ENCODE measurements at places on chromosomes 7 and 10.
A peak's percentile ranks its signal among the peaks of the same experiment; 100 is the strongest.

DNA sequence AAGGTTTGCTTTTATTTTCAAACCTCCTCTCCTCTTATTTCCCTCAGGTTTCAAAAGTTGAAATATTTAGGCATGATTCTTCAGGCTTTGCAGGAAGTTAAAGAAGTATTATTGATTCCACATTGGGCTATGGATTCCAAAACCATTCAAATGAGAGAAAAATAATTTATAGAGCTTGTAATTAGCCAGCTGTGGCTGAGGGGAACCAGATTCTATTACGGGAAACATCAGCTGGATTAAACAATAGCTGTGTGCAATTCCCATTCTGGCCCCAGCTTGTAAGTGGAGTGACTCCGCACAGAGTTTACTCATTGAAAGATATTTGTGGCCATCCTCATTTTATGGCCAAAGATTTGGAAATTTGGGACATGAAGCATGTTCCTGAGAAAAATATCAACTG is 77.0 kb upstream of the PHYHIPL start:
- no peak for DNase-seq

DNA sequence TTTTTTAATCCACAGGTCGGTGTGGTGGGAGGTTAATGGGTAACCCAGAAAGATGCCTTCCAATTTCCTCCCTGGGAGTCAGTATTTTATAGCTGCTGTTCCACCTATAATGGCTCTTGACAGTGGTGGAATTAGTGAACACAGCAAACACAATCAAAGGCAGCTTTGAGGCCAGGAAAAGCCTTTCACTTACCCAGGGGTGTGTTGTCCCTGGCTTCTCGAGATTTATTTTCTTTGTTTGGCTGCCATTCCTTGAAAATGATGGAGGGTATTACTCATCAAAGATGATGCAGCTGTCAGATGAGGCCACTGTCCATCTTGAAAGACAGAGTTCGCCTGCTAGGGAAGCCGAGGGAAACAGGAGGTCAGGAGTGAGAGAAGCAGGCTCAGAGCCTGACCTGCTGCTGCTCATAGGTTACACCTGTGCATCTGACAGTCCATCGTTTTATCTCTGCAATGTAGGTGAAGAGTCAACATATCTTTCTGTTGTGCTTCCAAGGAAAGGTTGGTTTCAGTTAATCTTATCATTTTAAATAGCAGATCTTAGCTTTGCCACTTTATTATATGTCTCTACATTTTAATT is 221.6 kb downstream of the XPNPEP1 start:
- DNase-seq: no peak

DNA sequence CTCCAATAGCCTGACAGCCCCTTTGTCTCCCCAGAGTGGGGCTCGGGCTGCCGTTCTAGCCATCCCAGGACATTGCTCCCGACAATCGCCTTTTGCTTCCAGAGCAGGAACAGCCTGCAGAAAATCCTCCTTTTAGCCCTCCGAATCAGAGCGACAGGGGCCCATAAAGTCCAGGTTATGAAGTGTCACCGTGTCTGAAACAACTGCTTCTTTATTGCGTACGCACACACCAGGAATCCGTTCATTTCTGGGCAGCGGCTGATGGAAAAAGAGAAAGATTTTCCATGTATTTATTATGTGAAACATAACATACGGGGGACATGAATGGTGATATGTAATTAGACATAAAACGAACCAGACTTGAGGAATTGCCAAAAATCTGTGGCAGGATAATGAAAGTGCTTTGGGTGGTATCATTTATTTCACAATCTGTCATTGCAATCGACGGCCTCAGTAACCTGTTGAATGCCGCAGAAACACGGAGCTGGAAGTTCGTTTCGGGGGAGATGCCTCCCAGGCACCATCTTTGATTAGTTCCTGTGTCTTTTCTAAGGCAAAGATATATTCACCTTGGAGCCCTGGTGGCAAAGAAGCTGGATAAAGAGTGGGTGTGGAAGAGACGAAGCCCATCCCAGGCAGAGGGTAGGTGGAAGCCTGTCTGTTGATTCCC is 48.1 kb downstream of the FAM241B start:
- DNase-seq: no peak

- no peak for DNase-seq
Observed at GRCh38 chr10:109993551-109994330, 14.0 kb upstream of the ADD3 start.

DNA sequence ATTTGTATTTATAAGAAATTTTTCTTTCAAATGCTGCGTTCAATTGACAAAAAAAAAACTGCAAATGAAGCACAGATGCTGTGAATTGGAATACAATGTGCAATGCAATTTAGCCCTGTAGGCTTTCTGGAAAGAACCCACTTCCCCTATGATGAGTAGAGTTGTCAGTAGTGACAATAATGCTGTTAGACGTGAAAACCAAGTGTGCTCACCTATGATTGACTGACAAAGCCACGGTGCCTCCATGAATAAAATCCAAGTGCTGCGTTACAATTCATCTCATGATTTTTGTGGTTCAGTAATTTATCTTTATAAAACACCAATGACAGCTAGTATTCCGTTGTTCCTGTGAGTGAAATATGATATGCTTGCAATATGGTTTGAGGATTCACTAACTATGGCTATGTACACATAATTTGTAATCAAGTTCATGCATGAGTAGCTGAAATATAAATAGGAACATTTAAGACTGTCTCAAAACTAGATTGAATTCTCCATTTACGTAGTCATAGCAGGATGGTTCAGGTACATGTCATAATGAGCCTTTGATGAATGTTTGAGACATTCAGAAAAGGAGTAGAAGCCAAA is 1160.3 kb downstream of the CNTNAP2 start:
- no peak for DNase-seq

DNA sequence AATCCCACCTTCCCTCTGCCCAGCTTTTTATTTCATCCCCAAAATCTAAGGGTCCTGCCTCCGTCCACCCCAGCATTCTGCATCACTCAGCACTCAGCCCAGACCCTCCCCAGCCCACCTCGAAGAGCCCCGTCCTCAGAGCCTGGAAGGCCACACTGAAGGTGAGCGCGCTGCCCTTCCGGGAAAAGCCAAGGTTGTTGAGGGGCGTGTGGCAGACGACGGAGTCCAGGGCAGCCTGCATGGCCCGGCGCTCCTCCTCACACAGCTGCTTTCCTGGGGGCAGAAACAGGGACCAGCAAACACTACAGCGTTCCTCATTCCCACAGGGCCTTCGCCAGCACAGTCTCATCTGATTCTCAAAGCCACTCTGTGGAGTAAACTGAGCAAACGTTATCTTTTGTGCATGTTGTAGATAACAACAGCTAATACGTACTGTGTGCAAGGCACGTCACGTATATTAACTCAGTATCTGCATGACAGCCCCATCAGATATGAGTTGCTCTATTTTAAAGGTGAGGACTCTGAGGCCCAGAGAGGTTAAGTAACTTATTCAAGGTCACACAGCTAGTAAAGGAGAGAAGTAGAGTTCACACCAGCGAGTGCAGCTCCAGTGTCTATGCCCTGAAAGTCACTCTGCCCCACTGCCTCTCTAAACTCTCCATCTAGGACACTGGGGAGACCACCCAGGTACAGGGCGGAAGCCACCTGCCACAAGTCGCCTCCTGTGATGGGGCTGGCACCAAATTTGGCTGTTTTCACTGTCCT is 2.8 kb downstream of the TRAPPC14 start:
- no peak for DNase-seq

DNA sequence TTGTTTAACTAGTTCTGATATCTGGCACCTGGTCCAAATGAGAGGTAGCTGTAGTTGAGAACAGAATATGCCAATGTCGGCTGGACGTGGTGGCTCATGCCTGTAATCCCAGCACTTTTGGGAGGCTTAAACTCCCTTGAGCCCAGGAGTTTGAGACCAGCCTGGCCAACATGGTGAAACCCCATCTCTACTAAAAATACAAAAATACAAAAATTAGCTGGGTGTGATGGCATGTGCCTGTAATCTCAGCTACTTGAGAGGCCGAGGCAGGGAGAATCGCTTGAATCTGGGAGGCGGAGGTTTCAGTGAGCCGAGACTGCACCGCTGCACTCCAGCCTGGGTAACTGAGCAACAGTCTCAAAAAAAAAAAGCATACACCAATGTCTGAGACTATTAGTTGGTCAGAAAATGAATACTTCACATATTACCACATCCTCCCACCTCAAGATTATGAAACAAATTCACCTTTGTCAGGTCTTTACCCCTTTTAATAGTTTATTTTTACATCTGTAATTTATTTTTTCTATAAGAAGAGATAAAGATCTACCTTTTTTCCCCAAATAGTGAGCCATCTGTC is 38.8 kb downstream of the EPC1 start:
- no peak for DNase-seq

DNA sequence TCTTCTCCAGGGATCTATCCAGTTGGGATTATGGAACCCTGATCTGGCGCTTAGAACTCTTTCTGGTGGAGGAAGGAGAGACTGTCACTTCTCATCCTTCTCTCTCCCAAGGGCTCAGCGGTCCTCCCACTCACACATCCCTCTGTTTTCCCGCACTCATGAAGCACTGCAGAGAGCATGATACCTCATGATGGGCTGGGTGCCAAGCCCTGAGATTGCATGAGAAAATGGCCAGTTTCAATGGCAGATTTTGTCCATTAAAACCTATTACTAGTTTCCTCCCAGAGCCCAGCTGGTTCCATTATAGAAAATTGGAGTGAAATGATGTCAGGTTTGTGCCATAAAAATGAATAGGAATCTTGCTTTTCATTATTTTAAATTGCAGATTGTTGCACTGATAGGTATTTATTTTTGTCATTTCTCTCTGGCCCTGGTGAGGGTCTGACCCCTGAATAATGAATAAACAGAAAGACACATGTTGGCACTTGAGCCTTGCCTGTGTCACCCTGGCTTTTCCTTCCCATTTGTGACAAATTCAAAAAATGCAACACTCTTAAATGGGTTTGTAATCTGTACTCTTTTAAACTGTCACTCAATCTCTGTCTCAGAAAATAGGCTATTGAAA is 1151.1 kb downstream of the TYW1 start:
- no peak for DNase-seq

DNA sequence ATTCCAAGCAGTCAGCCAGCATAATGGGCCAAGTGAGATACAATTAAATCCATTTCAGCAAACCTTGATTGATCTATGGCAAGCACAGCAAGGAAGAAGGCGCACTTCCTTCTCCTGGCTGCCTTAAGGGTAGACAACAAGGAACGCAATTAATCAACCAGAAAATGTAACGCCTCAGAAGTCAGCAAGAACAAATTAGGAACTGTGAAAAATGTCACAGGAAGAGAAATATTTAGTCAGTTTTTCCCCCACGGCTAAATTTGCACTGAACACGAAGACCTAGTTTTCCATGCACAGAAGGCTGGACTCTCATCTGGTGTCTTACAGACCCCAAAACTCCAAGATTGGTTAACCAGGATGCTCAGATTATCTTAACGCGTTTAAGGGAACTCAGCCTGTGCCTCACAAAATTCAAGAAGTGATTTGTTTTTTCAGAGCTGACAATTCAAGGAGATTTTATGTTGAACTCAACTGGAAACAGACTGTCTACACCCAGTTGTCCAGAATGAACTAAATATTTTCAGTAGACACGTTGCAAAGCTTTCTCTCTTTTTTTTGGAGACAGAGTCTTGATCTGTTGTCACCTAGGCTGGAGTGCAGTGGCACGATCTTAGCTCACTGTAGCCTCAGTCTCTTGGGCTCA is 14.2 kb downstream of the SNX8 start:
- DNase-seq: no peak

DNA sequence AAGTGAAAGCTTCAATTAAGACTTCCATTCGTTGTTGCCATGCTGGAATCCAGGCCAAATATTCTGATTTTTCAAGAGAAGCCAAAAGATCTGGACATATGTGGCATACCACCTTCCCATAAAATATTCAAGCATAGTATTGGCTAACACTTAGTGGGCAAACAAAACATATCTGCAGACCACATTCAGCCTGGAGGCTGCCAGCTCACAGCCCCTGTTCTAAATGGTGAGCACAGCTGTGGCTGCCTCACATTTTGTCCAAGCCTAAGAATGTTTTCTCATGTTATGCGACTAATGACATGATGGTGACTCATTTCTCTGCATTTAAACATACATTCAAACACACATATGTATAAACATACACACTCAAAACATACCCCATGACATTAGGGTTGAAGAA is 10.6 kb upstream of the CALU start:
- peak; percentile 39 for DNase-seq

GRCh38 chr10:133275684-133276092 is 980 bp downstream of the ADAM8 start:
- DNase-seq: no peak

DNA sequence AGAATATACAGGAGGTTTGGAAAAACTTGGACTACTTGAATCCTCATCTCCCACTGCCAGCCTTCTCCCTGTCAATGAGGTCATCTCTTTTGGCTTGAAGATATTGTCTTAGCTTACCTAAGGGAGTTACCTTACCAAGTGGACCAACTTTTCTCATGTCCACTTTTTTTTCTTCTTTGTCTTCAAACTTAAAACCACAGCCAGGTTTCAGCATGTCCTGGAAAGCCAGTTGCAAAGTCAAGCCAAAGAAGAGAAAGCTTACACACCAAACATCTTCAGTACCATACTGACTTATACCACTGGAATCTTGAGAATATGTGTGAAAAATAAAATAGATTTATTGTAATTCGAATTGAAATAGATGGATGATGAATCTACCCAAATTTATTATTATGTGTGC is 520.5 kb downstream of the HTR7 start:
- DNase-seq: no peak

DNA sequence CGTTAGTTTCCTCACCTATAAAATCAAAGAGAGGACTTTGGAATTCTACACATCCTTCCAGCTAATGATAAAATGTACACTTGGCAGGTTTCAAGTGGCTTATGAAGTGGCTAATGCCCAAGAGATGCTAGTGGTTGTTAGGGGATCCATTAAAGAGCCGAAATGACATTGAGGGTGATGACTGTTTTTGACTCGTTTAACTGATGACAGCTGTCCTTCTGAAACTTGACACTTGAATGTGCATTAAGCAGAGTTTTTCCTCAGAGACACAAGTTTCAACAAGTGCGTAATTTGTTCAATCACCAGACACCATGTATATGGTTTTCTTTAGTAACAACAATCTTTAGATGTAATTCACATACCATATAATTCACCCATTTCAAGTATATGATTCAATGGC is 1.6 kb upstream of the PRF1 start:
- DNase-seq: no peak

DNA sequence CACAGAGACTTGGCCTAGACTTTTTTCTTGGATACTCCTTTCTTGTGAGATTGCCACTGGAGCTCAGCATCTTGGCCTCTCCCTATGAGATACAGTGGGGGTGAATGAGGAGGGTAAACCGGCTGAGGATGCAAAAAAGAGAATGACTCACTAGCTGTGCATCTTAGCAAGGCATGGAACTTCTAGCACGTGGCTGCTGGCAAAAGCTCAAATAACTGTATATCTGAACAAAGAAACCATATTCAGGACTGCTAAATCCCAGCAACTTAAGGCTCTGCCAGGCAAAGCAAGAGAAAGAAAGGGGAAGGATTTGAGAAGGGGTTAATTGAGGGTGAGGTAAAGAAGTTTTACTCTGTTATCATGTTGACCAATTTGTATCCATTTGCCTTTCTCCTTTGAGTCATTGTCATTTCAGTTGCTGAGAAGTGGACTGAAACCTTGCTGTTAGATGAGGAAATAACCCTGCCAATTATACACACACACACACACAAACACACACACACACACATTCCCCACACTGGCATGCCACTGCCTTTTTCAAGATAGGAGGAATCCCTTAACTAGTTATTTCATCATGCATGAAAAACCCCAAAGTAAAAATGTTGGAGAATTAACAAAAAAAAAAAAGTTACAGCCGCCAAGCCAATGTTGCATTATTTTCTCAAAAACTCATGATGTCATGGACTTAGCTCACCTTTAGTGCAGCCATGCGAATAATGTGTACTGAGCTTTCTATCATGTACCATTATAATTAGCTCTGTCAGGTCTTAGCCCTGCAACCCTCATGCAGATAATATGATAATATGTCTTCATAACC is 997.3 kb downstream of the LRMDA start:
- peak; percentile 86 for DNase-seq
